ENCODE measurements at places on chromosomes 6 and 20.

- DNase-seq, result no peak
Observed at GRCh38 chr6:84455511-84456029, 228.1 kb upstream of the CEP162 start.

DNA sequence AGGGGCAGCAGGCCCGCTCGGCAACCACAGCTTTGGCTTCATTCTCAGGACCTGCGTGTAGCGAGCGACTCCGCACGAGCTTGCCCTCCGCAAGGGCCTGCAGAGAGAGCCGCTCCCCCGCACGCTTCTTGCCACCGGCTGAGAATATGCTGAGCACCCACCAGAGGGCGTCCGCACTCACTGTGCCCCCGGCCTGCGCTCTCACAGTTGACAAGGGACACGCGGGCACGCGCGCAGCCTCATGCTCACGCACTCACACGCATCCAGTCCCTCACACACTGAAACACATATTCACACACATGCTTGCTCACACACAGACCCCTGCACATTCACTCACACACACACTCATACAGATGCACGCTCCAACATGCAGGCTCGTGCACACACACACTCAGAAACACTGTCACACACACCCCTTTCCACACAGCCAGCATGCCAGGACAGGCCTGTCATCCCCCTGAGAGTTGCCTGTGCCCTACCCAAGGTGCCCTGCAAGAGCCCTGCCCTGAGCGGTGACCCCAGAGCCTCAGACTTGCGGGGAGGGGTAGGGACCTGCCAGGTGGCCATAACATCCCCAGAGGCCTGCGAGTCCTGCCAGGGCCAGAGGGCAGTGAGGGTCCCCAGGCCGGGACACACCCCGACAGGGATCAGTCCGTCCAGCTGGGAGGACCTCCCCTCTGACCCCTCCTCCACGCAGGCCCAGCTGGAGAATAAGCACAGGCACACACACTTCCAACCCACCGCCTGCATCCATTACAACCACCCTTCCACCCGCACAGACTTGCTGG lies 174.1 kb downstream of the BMP7 start:
- DNase-seq, result no peak

GRCh38 chr20:9145142-9145541 lies 76.3 kb downstream of the PLCB4 start:
- DNase-seq, result no peak

- no peak for DNase-seq
Observed at GRCh38 chr20:21101453-21101931, 4.7 kb downstream of the LINC00237 start.

DNA sequence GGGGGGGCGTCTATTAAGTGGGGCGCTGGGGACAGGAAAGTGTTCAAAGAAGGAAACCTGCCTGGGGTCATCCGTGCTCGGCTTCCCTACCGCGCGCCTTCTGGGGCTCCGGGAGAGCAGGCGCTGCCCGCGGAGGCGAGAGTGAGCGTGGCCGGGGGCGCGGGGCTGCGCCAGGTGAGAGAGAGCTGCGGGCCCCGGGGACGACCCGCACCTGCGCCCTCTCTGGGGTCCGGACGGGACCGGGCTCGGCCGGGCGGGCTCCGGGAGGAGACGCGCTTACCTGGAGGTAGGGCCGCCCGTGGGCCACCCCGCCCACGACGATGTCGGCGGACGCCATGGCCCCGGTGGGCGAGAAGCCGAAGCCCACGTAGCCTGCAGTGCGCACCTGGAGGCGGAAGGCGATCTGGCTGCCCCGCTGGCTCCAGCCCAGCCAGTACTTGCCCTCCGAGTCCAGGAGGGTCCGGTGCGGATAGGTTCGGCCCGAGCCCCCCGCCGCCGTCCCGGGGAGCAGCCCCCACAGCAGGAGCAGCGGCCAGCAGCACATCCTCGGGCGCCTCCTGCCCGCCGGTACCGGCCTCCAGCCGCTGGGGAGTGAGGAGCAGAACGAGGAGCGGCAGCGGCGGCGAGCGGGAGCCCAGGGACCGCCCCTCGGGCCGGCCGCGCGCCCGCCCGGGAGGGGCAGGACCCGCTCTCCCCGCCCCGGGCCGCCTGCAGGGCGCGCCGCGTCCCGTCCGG lies at the start of gene MOXD1:
MOXD1 (minus strand) TSS at position 593 of the 735 bp plus-strand sequence; CDS start at position 544, 49 bp downstream.
- DNase-seq, result no peak

GRCh38 chr6:56491606-56492328 lies 150.9 kb downstream of the DST start:
- no peak for DNase-seq

DNA sequence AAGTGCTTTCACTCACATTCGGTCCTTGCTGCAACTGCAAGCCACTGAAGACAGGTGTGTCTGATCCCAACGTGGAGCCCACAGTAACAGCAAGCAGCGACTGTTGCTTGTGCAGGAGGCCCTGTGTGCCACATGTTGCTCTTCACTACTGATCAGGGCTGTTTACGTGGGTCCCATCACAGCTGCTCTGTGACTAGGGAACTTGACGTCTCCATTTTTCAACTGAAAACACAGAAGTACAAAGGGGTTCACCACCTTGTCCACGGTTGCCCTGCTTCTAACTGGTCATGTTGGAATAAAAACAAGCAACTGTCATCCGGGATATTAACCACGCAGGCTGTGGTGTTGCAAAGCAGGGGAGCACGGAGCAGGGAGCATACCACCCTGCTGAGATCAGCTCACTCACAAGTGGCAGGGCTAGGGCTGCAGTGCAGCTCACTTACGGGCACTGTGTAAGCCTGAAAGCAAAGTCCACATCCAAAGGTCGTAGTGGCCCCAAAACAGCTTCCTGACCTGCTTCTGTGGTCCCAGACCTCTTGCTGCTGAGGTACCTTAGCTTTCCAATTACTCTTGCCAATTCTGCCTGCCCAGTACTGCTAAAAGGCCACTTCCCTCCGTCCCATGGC lies 105.8 kb upstream of the DUSP22 start:
- DNase-seq, result no peak

GRCh38 chr6:127464881-127465459 lies 5.8 kb upstream of the KIAA0408 start:
- DNase-seq, result no peak

- no peak for DNase-seq
Observed at GRCh38 chr6:120108061-120108795, 758.7 kb upstream of the MAN1A1 start.

GRCh38 chr20:32984196-32984595 lies 20.0 kb downstream of the SUN5 start:
- no peak for DNase-seq

DNA sequence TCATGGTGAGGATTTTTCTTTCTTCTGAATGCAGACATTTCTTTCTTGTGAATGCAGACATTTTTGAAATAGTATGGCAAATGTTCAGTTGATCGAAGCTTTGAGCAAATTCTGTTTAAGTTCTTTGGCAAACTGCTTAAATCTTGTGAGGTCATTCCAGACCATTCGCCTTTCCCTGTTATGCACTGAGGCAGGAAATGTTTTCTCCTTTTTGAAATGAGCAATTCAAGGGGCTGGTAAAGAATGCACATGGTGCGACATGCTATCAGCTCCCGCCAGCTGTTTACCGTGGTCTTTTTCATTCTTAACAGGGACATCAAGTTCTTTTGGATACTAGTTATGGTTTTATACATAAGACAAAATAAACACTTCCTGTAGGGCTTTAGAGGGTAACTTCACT lies 112.0 kb upstream of the CCN2 start:
- no peak for DNase-seq

- no peak for DNase-seq
Observed at GRCh38 chr20:33099843-33100538, 20.5 kb downstream of the BPIFB4 start.

GRCh38 chr20:24685736-24686135 lies 216.3 kb downstream of the SYNDIG1 start:
- DNase-seq, result no peak

DNA sequence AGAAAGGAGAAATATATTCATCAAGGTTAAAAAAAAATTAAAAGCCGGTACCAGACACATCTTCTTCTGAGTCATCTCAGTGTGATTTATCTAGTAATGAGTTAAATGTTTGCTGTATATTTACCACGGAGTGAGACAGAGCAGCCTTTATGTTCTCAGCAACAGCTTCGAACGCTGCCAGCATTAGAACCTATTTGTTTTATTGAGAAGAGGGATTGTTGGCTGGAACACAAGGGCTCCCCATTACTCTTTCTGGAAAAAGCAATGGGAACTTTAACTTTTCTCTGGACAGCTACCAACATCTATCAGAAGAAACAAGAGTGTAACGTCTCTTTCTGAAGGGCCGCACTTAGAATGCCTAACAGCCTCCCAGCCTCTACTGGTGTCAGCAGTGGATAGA lies 105.3 kb upstream of the TAB2 start:
- no peak for DNase-seq

DNA sequence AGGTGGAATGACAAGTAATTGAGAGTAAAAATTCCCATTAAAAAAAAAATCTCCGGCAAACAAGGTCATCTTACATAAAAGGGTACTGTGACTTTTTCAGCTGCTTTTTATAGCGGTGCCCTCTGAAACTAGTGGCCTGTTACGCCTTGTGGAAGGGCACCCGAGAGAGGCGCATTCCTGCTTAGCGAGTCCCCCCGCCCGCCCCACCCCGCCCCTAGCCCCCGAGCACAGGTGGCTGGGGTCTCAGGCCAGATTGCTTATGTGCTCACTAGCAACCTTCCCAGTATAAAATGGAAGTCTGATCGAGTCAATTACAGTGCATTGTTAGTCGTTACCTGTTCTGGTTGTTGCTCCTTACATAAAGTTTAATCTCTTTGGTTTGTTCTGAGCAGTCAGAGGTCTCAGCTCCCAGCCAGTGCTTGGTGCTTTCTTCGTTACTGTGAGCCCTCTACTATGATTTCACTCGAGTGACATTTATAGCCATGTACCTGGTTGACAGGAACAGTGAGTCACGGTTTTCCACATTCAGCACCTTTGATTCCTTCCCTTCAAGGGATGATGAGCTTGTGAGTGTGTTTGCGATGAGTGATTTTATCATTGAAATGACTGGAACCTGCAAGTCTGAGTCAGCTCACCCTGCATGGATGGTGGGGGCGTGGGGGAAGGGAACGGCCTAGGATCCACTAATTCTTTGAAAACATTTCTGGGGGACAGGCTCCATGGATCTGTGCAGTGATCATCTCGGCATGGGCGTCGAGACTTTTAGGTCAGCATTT lies 47.6 kb downstream of the ZDHHC14 start:
- no peak for DNase-seq

DNA sequence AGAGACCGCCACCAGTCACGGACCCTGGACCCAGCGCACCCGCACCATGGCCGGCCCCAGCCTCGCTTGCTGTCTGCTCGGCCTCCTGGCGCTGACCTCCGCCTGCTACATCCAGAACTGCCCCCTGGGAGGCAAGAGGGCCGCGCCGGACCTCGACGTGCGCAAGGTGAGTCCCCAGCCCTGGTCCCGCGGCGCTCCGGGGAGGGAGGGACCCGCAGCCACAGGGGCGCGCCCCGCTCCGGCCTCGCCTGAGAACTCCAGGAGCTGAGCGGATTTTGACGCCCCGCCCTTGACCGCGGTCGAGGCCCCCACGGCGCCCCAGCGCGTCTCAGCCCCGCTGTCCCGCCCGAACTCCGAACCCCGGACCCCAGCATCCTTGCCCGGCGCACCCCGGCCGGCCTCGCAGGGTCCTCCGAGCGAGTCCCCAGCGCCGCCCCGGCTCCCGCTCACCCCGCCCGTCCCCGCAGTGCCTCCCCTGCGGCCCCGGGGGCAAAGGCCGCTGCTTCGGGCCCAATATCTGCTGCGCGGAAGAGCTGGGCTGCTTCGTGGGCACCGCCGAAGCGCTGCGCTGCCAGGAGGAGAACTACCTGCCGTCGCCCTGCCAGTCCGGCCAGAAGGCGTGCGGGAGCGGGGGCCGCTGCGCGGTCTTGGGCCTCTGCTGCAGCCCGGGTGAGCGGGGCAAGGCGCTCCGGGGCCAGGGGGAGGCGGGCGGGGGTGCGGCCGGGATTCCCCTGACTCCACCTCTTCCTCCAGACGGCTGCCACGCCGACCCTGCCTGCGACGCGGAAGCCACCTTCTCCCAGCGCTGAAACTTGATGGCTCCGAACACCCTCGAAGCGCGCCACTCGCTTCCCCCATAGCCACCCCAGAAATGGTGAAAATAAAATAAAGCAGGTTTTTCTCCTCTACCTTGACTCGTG lies at the start of gene OXT:
OXT (plus strand) TSS at position 11 of the 920 bp plus-strand sequence; CDS start at position 47, 36 bp downstream.
- no peak for DNase-seq

All from NCI-H1092 (cell line).